ENCODE measurements at places on chromosomes 11 and 22.

- DNase-seq: no peak
Observed at GRCh38 chr11:117488996-117489952, 161.6 kb downstream of the CEP164 start.

DNA sequence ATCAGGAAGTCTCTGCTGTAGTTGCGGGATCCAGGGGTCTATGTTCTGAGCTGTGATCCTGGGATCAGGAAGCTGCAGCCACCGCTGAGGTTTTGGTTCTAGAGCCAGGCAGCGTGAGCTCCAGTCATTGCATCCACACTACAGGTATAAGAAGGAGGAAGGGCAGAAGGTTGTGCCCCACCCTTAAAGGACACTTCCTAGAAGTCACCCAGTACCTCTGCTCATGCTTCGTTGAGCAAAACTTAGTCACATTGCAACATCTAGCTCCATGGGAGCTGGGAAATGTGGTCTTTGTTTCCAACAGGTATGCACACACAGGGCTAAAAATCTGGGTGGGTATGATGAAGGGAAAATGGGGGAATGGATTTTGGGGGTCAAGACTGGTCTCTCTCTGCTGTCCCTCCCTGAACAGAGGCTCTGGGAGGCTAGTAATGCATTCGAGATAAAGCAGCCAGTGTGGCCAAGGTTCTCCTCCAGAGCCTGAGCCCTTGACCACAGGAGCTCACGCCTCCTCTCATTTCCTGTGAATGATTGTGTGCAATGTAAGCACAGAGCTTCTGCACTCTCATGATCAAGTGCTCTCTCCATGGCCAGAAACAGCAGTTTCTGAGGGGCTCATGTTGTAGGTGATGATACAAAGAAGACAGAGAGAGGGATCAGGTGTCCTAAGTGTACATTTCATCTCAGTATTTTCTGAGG, 86.8 kb upstream of the OR4B1 start:
- DNase-seq: no peak

- DNase-seq: no peak
Observed at GRCh38 chr22:48594757-48595510, 1232.7 kb downstream of the BRD1 start.

GRCh38 chr11:79486242-79486984, 45.6 kb upstream of the TENM4 start:
- no peak for DNase-seq

DNA sequence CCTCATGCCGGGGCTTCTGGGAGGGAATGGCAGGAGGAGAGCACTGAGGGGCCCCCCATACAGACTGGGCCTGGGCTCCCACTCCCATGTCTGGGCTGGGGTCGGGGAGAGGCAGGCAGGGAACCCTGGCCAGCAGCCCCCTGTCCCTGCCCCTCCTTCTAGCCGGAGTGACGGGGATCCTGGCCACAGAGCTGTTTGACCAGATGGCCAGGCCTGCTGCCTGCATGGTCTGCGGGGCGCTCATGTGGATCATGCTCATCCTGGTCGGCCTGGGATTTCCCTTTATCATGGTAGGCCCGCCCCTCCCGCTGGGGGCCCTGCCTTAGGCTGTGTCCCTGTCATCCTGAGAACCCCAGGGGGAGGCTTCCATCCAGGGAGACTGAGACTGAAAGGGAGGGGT, 10.0 kb upstream of the MIF start:
- no peak for DNase-seq

- DNase-seq: no peak
Observed at GRCh38 chr11:32888805-32889204, 3.8 kb upstream of the QSER1 start.

- no peak for DNase-seq
Observed at GRCh38 chr11:24623121-24623520, 126.3 kb downstream of the LUZP2 start.

DNA sequence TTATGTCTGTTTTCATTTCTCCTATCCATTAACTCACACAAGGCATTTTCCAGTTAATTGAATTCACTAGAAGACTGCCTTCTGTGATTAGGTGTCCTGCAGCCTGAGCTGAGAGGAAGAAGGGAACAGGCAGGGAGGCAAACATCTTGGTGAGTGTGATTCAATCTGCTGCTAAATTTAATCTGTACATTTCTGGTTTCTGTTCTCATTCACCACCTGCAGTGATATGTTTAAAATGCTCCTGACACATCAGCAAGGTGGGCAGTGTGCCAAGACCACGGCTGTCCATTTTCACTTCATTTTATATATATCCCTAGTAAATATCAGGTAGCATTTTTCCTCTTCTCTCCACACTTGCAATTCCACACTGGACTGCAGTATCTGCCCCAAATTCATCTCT, 416.5 kb downstream of the TMEM135 start:
- DNase-seq: no peak

- no peak for DNase-seq
Observed at GRCh38 chr11:96254087-96254486, 88.9 kb downstream of the MAML2 start.

- DNase-seq: no peak
Observed at GRCh38 chr11:102581066-102581465, 44.1 kb downstream of the MMP20 start.

GRCh38 chr22:49585461-49586243, 242.0 kb downstream of the BRD1 start:
- no peak for DNase-seq

GRCh38 chr11:84289381-84289906, 1003.3 kb upstream of the CCDC90B start:
- no peak for DNase-seq

DNA sequence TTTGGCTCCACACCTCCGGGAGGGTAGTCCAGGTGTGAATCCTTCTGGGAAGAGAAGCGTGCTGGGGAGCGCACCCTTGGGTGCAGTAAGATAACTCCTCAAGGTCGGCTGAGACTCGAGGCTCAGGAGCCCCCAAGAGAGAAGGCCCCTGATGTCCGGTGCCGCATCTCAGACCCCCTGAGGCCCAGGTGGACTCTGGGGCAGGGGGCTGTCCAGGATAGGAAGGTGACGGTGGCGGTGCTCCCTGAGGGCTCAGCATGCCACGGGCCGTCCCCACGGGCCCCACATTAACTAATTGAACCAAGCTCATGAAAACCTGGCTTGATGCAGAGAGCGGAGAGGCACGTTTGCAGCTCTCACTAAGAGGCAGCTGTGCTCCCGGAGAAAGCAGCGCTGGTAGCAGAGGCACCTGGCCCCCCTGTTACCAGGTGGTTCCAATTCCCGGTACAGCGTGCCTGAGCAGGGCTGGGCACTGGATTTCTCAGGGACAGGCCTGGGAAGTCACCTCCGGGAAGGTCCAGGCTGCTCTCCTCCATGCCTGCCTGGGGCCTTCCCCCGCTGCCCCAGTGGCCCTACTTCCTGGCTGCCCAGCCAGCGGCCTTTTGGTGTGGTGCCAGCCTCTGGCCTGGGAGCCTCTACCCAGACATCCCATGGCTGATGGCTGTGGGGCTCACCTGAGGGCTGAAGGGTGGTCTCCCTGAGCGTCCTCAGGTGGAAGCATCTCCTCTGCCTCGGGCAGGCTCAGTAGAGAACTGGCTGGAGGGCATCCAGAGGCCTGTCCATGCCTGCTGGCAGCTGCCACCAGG, 1.1 kb downstream of the KCNQ1 start:
- no peak for DNase-seq

DNA sequence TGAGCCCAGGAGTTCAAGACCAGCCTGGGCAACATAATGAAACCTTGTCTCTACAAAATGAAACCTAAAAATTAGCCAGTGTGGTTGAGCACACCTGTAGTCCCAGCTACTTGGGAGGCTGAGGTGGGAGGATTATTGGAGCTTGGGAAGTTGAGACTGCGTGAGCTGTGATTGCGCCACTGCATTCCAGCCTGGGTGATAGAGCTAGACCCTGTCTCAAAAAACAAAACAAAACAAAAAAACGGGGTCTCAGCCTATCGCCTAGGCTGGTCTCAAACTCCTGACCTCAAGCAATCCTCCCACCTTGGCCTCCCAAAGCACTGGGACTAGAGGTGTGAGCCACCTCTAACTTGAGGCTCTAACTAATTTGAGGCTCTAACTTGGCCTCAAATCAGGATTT, 13.6 kb downstream of the PPIL2 start:
- no peak for DNase-seq

GRCh38 chr11:129968591-129969419, 33.8 kb downstream of the PRDM10 start:
- no peak for DNase-seq

DNA sequence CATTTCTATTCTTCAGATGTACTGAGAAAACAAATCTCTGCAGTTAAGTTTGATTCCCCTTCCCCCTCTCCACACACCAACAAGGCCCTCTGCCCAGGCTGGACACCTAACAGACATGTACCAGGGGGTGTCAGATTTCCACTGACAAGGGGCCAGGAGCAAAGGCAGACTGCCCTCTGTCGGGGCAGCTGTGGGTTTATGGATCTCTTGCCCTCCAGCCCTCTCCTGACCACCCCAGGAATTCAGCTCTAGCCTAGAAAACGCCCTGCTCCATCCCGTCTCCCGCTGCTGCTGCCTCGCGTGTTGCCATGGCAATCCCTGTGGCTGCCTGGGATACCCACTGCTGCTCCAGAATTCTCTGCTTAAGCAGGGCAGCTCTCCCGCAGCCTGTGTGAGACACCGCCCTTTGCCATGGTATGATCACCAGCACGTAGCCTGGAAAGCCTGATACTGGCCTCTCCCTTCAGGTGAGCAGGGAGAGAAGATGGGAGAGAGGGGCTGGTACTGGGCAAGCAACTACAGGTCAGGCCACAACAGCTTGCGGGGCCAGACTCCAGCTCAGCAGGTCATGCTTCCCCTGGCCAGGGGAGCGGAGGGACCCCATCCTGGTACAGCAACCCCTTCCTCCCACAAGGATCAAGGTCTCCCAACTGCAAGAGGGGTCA, 41.6 kb downstream of the BUD13 start:
- DNase-seq: no peak

DNA sequence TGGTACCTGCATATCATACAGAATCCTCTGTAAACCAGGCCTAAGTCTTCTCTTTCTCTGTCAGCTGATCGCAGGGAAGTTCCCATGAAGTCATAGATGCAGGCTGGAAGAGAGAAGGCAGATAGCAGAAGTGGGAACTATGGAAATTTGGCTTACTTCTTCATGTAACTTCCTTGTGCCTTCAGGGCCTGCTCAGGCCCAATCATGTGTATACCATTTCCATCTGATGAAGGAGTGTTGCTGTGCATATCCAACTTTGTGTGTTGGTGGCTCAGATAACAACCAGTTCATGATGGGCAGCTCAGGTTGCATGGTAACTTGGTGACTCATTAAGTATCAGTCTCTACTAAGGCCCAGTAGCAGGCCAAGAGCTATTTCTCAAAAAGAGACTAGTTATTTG, 53.1 kb upstream of the CEP295 start:
- DNase-seq: no peak

GRCh38 chr11:112100462-112100861, 13.8 kb downstream of the SDHD start:
- DNase-seq: no peak

Measured in T-helper 17 cell (primary cell).